ENCODE measurements at places on chromosomes 4 and X.

- no peak for DNase-seq
These were observed 21.6 kb downstream of the CCNG2 start for GRCh38 chr4:77178560-77178959.

- DNase-seq: peak; percentile 33
These were observed 23.0 kb upstream of the PGM2 start for GRCh38 chr4:37803348-37803973.

GRCh38 chrX:80423744-80424143 is 3.5 kb downstream of the TENT5D start:
- no peak for DNase-seq

DNA sequence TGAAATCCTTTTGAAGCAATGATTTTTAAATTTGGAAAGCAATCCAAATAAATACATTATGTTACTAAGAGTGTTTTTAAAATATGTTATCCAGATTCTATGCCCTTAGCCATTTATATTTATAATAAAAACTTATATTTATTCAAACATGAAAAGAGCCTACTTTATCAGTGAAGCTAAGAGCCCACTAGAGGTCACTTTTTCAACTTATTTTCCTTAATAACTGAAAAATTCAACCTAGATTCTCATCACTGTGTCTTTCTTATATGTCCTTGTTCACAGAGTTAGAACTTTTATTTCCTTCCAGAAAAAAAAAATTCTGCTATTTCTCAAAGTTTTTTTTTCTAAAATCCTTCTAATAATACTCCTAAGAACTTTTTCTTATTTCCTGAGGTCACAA is 23.9 kb downstream of the PRDM8 start:
- DNase-seq: no peak

DNA sequence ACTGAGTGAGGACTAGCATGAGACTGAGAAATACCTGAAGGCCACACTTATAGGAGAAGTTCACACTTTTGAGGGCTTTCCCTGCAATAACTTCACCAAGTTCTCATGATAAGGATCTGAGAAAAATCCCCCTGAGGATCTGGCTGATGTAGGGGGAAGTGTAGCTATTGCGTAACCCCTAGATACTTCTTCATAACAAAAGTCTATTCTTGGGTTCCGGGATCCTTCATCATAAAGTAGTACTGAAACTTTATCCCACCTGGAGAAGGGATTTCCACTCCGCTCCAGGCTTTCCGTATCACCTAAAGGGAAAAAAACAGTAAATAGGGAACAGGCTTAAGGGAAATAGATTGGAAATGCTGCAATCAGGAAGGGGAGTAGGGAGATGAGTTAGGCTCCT is 13.3 kb downstream of the USP27X start:
- no peak for DNase-seq

- DNase-seq: peak; percentile 87
These were observed 177.9 kb downstream of the AFAP1 start for GRCh38 chr4:7761720-7762119.

- no peak for DNase-seq
These were observed 413.1 kb downstream of the PDGFC start for GRCh38 chr4:156558373-156559025.

DNA sequence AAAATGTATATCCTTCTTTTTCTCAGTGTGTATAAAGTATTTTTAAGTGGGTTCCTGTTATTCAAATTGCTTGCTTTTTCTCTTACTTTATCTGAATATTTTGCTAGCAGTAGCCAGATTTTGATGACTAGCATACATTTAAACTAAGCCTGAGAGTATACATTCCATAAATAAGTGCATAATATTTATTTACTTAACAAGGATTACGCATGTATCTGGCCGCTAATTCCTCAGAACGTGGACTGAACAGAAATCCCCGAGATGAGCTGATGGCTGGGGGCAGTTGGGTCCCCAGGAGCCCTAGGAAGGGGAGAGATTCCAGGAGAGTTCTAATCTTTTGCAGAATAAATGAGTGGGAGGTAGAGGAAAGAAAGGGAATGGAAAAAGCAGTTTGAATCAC is 91.0 kb downstream of the PHOX2B start:
- DNase-seq: no peak

DNA sequence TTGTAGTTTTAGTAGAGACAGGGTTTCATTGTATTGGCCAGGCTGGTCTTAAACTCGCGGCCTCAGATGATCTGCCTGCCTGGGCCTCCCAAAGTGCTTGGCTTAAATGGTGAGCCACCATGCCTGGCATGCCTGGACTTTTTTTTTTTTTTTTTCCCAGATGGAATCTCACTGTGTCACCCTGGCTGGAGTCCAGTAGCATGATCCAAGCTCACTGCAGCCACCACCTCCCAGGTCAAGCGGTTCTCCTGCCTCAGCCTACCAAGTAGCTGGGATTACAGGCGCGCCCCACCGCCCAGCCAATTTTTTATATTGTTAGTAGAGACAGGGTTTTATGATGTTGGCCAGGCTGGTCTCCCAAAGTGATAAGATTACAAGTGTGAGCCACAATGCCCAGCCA is 8.4 kb downstream of the UBE2K start:
- DNase-seq: no peak

DNA sequence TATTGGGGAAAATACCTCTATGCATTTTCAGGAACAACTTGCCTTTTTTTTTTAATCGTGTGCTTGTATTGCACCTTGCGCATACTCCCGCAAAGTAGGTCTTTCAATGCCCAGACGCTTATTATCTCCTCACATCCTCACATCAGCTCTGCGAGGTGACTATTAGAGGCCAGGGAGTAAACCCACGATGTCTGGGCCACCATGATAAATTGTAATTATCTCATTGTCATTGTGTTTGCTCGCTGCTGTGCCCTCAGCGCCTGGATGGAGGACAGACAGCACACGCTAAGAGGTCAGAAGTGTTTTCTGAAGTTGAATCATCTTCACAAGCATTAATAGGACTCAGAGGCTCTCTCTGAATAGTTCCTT is 1.0 kb upstream of the RELL1 start:
- no peak for DNase-seq

- no peak for DNase-seq
These were observed 16.5 kb downstream of the MCF2 start for GRCh38 chrX:139691493-139691842.

DNA sequence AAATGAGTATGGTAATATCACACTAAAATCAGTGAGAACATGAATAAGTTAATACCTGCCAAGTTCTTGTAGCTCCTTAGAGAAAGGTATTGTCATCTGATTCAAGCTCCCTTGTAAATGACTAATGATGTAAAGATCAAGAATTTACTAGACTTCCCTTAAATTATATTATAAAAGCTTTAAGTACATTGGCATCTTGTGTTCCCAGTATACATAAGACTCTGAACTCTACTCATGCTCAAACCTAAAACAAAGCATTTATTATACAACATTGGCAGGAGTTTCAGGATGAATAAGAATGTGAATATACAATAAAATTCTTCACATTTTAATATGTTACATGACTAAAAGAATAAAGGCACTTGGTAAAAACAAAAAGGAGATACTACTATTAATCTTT is 126.8 kb upstream of the UNC5C start:
- no peak for DNase-seq

GRCh38 chr4:134754301-134755019 is 552.9 kb upstream of the PABPC4L start:
- no peak for DNase-seq

DNA sequence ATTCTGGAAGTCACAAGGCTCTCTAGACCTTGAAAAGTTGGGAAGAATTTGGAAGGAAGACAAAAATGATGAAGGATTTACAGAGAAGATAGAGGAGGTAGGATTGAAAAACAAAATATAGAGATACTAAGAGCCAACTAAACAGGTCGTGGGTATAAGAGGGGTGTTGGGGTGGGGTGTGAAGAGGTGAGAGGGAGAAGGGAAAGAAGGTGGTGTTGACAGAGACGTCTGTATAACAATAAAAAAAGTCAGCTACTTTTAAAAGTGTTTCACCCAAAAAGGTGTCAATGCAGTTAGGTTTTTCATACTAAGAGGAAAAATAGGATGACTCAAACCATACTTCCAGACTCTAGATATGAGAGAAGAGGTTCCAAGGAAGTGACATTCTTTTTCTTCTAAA is 33.0 kb upstream of the MAP3K15 start:
- no peak for DNase-seq

GRCh38 chr4:87114245-87115062 is 106.0 kb downstream of the KLHL8 start:
- DNase-seq: no peak

DNA sequence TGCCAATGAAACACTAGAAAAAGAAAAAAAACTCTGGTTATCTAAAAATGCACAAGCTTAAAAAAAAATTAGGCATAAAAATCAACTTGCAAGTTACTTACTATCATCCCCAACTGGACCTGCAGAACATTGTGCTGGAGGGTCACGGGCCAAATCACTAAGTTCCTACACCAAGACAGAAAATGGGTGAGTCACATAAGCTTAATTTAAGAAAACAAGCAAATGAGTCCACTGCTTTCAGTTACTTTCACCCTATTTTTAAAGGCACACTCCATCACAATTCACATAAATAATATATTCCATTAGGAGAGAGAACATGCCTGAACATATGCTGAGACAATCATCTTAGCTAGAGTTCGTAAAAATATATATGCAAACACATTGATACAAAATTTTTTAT is 17.7 kb downstream of the UBE2D3 start:
- no peak for DNase-seq
